ENCODE measurements at places on chromosomes 1 and 21.

DNA sequence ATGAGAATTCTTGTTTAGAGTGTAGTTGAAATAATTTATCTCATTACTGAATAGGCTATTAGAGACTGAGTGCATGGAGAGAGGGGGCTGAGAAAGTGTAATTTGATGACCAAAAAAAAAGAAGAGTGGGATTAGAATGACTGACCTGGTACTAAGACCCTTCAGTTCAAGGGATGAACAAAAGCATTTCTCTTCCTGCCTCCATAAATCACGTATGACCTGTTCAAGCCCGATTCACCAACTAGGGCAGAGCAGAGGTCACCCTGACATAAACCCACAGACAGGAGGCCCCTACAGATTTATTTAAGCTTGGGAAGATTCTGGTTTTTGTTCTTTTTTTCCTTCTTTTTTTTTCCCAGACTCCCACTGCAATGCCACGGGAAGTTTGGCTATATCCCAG is 123.7 kb upstream of the COP1 start:
- DNase-seq: no peak

GRCh38 chr1:173445164-173445563 is 32.0 kb upstream of the PRDX6 start:
- DNase-seq: no peak

DNA sequence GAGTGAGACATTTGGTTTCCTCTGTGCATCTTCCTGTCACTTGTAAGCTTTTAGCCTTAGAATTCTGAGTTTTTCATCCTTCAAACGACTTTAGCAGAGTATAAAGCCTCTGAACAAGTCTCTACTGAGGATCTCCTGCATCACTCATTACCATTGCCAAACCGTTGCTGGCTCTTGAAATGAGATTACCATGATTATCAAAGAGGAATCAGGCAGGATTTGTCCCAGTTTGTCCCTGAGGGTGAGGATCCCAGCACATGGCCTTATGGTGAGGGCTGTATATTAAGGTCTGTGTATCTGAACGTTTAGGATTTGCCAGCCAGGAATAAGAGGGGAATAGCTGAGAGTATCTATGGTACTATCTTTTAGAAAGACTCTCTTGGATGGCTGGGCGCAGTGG is 169.5 kb upstream of the L1TD1 start:
- no peak for DNase-seq

- peak; percentile 53 for DNase-seq
Observed at GRCh38 chr1:6800745-6801144, 15.5 kb downstream of the CAMTA1 start.

- DNase-seq: no peak
Observed at GRCh38 chr1:215594640-215595039, 27.5 kb downstream of the KCTD3 start.

DNA sequence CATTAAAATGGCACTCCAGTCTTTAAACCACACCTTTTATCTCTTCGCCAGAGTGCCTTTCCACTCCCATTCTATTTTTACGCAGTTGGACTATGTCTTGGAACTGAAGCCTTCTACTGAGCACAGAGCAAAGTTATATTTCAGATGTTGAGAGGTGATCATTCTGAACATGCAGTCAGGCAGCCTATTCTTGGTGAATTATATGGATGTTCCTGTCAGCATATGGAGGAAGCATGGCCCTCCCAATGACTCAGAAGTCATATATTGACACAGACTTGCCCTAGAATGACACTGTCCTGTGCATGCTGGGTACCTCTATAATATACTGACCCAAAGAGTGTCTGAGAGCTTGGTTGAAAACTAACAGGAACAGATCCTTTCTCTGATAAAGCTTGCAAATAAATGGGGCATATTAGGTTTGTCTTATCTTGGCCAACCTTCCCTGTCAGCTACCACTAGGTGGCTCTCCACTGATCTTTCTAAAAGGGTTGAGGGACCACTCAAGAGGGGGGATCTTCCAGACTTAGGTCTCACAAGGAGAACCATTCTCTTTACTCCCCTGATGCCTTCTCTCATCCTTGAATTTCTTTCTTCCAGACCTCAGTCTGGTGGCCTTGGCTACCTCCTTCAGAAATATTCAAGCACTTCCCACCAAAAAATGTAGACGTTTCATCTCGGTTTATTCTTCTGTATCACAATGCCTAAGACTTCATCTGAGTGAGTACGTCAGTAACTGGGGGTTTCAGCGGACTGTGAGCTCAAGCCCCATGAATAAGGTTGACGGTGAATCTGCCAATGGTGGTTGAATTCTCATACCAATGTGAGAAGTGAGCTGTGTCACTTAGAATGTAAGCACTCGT is 11.8 kb upstream of the ALG14 start:
- peak; percentile 56 for DNase-seq

DNA sequence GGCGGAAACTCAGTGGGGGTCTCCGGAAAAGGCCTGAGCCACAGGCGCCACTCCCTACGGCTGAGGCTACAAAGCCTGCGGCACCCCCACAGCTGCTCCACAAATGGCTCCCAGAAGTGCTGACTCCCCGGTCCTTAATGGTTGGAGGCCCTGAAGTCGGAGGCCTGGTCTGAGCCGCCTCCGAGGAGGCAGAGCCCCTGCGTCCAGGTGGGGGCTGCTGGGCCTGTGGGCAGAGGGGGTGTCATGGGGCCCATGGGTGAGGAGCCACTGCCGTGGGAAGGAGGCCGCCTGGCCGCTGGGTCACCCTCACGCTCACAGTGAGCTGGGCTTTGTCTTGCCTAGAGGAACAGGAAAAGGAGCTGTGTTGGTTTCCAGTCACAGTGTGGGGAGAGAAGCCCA is 12.4 kb upstream of the COL18A1 start:
- DNase-seq: no peak

GRCh38 chr1:191163621-191164020 is 686.0 kb upstream of the BRINP3 start:
- DNase-seq: no peak

DNA sequence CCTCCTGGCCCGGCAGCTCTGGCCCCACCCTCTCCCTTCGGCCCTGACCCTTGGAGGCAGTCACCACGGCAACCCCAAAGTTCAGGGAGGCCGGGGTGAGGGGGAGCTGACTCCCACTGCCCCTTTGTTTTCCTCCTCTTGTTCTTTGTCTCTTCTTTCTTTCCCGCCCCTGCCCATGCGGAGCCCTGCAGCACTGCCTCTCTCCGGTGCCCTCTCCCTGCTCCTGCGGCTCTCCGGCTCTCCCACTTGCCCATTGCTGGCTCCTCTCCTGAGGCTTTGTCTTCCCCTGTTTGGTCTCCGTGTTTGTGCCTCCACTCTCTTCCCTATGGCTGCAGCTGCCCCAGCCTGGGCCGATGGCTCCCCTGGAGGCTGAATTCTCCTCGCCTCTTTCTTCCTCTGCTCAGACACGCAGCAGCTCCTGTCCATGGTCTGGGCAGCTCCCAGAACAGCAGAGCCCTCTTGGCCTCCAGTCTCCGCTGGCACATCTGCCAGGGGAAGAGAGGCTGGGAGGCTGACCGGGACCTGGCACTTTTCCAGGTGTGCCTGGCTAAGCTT is 5.8 kb downstream of the CELSR2 start:
- no peak for DNase-seq

DNA sequence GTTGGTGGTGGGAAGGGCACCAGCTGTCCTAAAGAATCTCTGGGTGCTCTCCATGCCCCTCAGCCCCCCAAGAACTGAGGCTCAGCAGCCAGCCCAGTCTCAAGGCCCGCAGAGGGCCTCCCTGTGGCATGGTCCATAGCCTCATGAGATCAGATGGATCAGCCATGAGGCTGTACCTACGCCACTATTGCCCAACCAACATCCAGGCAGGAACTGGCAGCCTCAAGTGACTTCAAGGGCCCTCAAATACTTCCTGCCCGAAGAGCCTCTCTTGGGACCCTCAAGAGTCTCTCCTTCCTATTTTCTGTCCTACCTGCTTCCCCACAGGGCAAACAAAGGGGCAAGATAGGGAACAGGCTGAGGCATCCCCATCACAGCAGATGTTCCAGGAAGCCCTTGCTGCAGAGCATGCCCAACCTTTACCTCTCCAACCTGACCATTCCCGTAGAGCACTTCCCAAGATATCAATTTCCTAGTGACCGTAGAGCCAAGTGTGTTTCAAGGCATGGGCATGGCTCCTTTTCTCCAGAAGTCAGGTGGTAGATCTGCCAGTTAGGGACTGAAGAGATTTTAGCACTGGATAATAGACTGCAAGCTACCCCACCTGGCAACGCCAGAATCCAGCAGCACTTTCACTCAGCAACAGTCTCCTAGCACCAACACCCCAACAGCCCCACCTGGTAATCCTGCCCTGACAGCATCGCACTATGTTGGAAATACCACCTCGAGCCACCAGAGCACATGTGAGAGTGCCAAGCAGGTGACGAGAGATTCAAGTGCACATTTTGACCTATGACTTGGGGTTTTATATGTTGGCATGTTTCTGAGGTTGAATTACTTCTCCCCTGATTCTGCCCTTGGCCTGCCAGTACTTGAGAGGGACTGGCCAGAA is 13.7 kb upstream of the MFSD2A start:
- no peak for DNase-seq

DNA sequence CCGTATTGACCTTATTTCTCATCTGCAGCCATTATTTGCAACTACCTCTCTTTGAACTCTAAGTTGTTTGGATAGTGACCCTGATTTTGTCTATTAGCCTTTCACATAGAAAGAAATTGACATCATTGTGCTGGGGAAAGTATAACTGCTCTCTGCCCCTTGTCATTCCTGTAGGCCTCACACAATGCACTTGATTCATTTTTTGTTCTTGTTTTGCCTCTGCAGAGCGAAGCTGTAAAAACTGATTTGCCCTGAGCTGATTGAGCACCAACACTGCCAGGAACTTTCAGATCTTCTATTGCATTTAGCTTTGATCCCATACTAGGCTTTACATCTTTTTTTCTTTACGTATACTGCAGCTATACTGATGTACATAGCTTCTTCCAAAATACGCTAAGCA is 167.2 kb upstream of the PTBP2 start:
- DNase-seq: no peak

GRCh38 chr1:201648066-201648906 is 109.4 kb downstream of the NAV1 start:
- peak; percentile 92 for DNase-seq

DNA sequence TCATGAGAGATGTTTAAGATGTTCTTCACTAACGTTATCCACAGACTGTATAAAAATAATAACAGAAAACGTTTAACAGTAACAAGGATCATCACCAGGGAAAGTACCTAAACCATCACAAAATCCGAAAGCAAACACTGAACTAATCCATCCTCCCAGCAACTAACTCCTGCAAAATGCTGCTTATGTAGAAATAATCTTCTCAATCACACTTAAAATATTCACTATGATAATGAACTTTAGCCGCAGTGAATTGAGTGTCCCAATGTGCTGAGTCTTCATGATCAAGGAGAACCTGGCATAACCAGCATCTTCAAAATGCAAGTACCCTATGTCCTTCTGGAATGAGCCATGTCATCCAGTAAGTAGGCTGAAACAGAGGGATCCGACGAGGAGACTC is 166.1 kb downstream of the LTN1 start:
- DNase-seq: no peak

GRCh38 chr1:106254748-106255147 is 801.7 kb upstream of the PRMT6 start:
- DNase-seq: peak; percentile 1

DNA sequence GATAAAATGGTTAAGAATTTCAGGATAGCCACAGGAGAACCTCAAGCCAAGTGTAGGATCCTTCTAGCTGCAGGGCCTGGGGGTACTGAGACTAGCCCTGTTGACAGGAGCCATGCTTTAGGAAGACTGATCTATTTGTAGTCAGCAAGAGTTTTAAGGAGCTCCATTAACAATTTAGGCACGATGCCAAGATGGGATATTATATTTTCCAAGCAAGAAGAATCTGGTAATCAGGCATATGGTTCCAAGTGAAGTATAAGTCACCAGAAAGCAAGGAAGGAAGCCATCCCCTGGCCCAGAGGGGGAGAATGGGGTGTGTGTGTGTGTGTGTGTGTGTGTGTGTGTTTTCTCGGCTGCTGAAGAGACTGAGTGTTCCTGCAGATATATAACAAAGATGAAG is 7.0 kb downstream of the IFNAR2 start:
- peak; percentile 18 for DNase-seq

DNA sequence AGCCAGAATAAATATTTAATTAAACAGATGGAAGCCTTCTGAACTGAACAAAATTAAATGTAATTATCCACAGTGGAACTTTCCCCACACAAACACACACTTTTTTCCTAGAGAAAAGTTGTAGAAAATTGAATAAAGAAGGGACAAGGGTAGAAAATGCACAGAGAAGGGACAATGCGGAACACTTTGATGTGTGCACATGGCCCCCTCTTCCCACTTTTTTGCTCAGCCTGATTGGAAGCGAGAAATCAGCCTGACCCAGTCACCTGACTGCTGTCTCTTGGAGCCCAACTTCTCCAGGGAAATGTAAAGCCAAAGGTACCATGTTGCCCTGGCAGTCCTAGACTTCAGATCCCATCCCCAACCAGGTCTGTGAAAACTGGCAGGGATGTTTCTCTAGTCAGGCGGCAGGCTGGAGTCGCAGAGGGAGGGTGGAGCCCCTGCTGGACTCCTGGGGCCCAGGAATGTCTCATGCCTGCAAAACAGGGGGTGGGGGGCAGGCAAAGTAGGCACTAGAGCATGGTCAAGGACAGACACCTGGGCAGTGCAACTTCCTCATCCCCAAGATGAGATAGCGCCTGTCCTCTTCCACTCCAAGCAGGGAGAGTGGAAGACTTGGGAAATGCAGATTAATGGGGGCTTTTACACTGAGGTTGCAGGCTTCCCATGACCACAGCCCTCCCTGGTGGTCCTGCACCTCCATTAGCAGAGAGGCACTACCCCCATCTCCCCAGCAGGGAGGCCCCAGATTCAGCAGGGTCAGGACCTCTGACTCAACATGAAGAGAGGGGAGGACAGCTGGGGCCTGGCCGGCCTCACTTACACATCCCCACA is 2.8 kb downstream of the CERS2 start:
- no peak for DNase-seq

DNA sequence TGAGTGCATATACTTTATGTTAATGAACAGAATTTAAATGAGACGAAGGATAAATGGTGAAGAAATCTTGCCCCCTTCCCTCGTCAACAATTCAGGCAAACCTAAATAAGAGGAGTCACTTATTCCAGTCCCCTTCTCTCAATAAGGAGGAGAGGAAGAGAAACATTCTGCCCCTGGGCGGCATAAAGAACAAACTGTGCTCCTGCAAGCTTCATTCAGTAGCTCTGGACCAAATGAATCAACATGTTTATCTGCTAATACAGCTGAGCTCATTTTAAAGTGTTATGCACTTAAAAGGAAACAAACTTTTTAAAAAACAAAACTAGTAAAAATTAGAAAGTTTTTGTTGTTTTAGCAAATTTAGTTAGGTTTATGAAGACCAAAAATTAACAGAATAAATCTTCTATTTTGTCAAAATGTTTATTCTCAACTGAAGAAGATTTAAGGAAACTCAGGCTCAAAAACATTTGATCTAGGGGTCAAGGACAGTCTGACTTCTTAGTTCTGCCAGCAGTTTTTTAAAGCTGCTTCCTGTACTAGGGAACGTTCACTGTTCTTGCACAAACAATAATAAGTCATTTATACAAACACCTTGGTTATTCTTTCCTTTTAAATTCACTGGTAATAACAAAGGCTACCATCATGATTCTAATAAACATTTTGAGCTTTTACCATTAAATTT is 58.3 kb downstream of the AKT3 start:
- DNase-seq: no peak

- no peak for DNase-seq
Observed at GRCh38 chr1:1341549-1342021, 7.6 kb downstream of the DVL1 start.
